ENCODE measurements at places on chromosomes 2 and 18. TPM values are rescaled to one million over a fixed set of nuclear protein-coding genes. Genes with fewer than 3 reads are reported as not detected.
A peak's percentile ranks its signal among the peaks of the same experiment; 100 is the strongest.

DNA sequence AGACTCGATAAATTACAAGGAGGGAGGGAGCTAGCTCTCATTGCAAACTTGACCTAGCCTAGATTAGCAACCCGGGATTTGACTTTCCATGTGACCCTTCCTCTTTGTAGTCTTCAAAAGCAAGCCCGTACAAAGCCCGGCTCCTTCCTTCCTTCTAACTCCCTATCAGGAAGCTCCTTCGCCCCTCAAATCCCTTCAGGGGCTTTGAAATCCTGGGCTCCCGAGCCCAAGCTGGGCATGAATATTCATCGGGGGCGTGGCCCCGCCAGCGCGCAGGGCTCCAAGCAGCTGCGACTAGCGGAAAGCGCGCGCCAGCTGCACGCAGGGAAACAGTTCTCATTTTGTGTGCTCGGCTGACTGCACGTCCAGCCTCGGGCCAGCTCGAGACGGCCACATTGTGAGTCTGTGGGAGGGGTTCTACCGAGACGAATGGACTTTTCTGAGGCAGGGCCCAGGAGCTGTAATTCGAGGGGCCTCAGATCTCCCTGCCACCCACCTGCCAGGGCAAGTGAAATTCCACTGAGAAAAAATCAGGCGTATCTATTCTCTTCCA lies 84.0 kb upstream of the PELI1 start:
- ATAC-seq = peak; percentile 92

DNA sequence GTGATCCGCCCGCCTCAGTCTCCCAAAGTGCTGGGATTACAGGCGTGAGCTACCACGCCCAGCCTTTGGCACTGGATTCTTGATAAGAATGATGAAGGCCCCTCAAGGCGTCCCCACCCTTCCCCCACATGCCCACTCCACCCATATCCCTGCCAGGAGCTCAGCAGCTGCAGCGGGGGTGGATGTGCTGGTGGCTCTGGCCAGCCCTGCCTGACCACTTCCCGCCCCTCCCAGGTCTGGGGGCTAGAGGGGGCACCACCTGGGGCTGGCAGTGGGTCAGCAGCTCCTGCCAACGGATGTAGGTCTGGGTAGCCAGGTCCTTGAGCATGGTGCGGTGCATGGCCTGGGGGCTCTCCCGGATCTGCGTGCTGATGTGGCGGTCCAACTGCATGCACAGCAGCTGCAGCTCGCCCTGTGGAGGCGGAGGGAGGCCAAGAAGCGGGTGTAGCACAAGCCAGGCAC lies 7.8 kb upstream of the SEMA4C start:
- no peak for ATAC-seq

DNA sequence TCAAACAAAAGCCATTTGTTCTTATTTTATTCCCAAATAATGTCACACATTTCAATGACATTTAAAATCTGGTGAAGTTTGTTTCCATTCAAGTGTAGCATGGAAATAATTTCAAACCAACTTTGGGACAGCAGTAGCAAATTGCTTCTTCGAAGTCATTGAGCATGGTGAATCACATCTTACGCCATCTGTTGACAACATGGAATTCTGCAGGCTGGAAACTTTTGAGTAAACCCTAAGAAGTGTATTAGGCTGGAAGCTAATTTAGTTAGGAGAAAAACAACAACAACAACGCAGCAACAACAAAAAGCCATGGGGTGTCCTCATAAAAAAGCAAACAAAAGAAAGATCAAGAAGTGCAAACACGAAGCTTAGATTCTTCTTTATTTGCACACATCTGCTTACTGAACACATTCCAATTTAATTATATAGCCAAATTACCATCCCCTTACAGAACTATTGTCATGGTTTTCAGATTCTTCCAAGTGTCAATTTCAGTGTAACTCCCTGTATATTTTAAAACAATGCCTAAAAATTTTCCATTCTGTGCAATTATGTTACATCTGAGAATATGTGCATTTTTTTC lies 659.0 kb upstream of the CDH7 start:
- no peak for ATAC-seq

DNA sequence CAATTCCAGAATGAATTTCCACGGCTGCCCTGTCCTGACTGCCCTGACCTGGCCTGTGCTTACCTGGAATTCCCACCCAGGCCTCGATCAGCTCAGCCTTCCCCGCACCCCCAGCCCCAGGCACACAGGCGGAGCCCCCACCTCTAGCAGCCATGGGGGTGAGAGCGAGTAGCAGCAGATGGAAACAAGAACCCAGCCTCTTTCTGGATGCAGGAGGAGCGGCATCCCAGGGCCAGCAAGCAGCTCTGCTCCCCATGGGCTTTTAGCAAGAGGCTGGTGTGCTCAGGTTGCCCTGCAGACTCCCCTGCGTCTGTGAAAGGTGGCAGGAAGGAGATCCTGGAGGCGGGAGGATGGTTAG lies 101.8 kb downstream of the TPO start:
- no peak for ATAC-seq

DNA sequence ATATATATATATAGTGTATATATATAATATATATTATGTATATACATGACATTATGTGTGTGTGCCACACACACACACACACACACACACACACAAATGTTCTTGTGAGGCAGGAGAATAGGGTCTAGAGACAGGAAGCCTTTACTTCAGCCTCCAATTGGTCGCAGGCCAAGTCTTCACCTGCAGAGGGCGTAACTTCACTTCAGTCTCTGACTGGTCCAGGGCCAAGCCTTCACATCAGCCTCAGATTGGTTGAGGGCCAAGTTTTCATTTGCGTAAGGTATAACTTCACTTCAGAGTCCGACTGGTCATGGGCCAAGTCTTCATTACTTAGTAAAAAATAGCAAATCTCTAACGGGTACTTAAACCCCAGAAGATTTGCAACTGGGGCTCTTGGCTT lies 13.2 kb upstream of the SS18 start:
- ATAC-seq = no peak

DNA sequence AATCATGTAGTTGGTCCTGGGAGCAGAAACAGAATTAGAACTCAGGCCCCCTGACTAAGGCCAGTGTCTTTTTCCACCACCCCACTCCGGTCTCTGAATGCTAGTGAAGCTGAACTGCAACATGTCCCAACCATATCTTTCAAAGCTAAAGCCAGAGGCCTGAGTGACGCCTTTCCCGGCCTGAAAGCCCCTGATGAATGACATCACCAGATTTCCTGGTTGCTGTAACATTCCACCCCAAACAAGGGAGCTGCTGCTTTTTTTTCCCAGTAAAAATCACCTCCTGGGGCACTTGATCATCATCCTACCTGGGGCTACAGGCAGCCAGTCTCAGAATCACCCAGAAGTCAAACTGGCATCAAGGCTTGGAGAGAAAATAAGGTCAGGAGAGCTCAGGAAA lies 162.7 kb downstream of the ARL4C start:
- no peak for ATAC-seq

DNA sequence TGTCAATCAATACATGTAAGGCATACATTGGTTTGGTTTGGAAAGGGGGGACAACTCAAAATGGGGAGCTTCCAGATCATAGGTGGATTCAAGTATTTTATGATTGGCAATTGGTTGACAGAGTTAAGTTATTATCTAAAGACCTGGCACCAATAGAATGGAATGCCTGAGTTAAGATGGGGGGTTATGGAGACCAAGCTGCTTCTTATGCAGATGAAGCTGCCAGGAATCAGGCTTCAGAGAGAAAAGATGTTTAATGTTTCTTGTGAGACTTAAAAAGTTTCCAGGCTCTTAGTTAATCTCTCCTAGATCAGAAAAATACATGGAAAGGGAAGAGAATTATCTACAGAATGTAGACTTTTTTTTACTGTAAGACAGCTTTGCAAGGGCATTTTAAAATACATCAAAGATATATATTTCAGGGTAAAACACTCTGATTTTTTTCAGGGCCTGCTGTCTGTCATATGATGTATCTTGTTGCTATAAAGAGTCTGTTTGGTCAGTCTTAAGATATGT lies 1343.2 kb upstream of the LRRTM1 start:
- ATAC-seq = no peak

- ATAC-seq = peak; percentile 44
These were observed 118.7 kb downstream of the VAPA start for GRCh38 chr18:10032331-10033015.

DNA sequence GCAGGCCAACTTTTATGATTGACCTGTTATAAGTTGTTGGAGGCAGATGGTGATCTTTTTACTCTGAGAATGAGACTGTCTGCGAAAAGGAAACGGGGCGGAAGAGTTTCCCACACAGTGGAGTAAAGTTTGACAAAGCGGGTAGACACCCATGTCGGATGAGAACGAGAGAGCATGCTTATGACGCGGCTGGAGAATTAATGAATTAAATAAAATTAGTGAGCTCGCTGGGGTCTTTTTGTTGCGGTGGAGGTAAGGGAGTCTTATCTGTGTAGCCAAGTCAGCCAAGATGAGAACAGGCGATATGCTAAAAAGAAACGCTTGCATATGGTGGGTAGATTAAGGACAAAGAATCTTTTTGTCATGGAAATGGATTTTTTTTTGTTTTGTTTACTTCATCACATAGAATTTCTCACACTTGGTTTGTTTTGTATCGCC lies 1.8 kb downstream of the SALL3 start:
- ATAC-seq = no peak

DNA sequence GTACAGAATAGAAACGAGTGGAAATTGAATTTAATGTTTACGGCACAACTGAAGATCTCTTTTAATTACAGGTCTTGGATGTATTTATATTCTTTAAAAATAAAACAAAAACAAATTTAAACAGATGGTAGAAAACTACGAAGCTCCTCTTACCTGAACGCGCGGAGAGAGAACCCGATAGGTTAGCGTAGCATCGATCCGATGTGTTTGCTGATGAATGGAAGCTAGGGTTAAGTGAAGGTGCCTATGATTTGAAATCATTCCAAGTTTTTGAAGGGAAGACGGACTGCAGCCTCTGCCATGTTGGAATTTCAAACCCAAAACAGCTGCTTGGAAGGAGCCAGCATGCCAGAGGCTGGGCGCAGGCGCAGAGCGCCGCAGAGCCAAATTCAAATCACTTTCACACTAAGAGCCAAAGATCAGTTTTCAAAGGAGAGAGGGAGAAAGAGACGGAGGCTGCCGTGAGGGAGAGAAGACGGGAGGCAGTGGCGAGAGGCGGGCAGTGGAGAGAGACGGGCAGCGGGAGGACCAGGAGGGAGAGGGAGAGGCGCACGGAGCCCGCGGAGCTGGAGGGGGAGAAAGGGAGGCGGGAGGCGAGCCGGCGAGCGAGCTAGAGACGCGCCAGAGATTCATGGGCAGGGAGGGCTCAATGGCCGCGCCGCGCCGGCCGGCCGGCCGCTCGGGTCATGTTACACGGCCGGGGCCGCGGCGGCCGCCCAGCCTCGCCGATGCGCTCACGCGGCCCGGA lies at the start of gene FIGN:
Gene FIGN, minus strand, starts transcription at position 324 of the 748 bp plus-strand sequence. CDS start 1,081 bp downstream, outside the sequence.
- peak; percentile 84 for ATAC-seq

GRCh38 chr18:13261661-13262357 lies 43.2 kb downstream of the LDLRAD4 start:
- ATAC-seq = no peak

GRCh38 chr18:60506682-60507081 lies 134.1 kb upstream of the MC4R start:
- ATAC-seq = no peak

- no peak for ATAC-seq
These were observed 2.0 kb downstream of the WDR35 start for GRCh38 chr2:19987936-19988335.

DNA sequence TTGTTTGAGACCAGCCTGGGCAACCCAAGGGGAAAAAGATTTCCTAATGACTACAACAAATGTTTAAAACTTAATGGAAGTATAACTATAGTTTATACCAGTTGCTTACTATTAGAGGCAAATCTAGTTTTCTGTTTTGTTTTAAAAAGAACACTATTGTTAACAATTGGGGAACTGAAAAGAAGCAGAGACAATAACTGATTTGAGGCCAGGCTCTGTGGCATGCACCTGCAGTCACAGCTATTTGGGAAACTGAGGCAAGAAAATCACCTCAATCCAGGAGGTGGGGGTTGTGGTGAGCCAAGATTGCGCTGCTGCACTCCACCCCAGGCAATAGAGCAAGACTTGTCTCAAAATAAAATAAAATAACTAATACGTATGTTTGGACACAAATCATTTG lies 28.2 kb upstream of the USP34 start:
- ATAC-seq = no peak

- ATAC-seq = no peak
These were observed 167.1 kb downstream of the SLC8A1 start for GRCh38 chr2:40284797-40285196.

GRCh38 chr2:44829771-44830170 lies 111.7 kb upstream of the SIX3 start:
- ATAC-seq = no peak

- ATAC-seq = no peak
These were observed 34.1 kb upstream of the VWC2L start for GRCh38 chr2:214376618-214377285.

DNA sequence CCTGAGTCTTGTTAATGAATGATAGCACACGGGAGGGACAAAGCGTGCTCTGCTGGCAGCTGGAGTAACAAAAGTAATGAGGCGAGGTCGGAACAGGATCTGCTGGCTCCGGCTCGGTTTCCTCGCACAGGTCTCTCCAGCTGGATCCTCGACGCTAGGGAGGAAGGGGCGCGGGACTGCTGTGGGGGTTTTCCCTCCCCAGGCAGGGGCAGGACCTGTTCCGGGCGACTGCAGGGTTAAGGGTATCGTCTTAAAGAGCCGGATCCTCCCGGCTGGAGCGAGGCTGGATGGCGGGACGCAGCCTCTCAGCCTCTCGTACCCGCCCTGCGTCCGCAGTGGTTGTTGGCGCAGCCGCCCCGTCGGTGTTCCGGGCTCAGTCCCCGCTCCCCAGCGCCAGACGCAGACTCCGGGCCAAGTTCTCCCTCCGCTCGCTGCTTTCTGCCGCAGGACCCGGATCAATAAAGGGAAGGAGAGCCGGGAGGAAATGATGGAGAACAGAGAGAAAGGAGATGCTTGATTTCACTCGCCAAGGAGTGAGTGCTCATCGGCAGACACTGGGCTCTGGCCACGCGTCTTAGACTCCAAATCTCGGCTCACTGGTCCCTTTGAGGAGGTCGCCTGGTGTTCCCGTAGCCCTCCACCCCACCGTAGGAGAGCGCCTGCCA lies 1.1 kb upstream of the LIPG start:
- ATAC-seq = peak; percentile 4

The CABYR gene
- total RNA-seq = 3.9 TPM

The FBXO48 gene
- 0.35 TPM for total RNA-seq

The PRKAG3 gene
- not detected for total RNA-seq

The HES6 gene
- 19.5 TPM for total RNA-seq

The CCDC150 gene
- total RNA-seq = 2.6 TPM

The SLC4A5 gene
- total RNA-seq = 5.6 TPM

The HRH4 gene
- total RNA-seq = not detected

The CNRIP1 gene
- total RNA-seq = 22.2 TPM

The EFHD1 gene
- total RNA-seq = 23.3 TPM

The CDH2 gene
- 22.6 TPM for total RNA-seq

The TSN gene
- 31.3 TPM for total RNA-seq

The IGFBP5 gene
- 1,402 TPM for total RNA-seq

The PSMA8 gene
- total RNA-seq = not detected
